SK-N-SH (cell line): ENCODE measurements at places on chromosomes 11 and 22. TPM values are rescaled to one million over a fixed set of nuclear protein-coding genes. Genes with fewer than 3 reads are reported as not detected.
A peak's percentile ranks its signal among the peaks of the same experiment; 100 is the strongest.

GRCh38 chr11:108253176-108253575 is 30.3 kb downstream of the ATM start:
- no peak for DNase-seq

DNA sequence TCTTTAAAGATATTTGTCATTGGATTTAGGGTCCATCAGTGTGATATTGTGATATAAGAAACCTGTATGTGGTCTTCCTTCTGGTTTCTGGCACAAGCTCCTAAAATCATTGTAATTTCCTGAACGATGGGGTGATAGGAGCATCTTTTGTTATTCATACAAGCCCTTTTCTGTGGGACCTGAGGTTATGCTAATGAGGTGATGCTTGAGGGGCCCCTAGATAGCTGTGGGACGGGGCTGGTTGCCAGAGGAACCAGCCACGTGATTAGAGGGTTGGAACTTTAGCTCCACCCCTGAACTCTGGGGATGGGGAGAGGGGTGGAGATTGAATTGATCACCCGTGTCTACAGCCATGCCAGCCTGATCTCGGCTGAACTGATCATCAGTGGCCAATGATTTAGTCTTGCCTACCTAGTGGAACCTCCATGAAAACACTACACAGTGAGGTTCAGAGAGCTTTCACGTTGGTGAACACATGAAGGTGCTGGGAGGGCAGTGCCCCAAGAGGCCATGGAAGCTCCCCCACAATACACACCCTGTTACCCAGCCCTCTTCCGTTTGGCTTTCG is 62.8 kb downstream of the BCR start:
- no peak for DNase-seq

UPK3A gene
- polyA plus RNA-seq, result not detected in 2 replicates

DNA sequence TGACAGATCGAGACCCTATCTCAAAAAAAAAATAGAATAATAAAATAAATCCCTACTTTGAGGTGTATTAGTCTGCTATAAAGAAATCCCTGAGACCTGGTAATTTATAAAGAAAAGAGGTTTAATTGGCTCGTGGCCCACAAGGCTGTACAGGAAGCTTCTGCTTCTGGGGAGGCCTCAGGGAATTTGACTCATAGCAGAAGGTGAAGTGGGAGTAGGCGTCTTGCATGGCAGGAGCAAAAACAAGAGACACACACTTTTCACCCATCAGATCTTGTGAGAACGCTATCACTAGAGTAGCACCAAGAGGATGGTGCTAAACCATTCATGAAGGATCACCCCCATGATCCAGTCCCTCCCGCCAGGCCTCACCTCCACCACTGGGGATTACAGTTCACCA is 29.2 kb downstream of the CDPF1 start:
- no peak for DNase-seq

TRIM64 gene
- polyA plus RNA-seq, result not detected in 2 replicates

SCGB1C1 gene
- polyA plus RNA-seq, result not detected in 2 replicates

DNA sequence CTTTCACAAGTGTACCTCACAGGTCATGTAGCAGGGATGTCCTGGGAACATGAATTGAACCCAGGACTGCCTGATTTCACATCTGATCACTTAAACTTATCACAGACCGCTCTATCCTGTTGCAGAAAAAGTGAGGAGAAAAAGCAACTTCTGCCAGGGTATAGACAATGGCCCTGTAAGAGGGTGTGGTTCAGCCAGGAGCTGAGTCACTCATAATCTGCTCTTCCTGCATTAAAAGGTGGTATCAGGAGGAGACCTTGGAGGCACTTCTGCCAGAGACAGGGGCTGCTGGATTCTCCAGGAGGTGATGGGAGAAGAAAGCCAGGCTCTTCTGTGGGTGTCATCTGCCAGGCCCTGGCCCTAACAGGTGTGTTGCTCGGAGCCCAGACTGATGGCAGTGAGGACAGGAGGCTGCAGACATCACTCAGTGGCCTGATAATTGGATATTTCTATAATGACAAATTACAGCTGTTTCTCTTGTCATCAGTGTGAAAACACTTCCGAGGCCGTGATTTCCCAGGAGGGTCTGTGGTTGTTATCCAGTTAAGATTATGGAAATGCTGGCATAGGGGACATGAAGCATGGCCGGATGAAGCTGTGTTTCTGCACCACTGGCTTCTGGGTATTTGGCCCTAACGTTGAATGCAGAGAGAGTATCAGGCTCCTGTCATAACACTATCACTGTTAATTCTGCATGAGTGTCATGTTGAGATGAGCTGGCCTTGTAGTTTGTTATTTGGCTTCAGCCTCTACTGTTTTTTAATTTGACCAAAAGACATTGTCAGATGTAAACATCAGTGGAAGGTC is 125.1 kb upstream of the ZBED5 start:
- no peak for DNase-seq

DNA sequence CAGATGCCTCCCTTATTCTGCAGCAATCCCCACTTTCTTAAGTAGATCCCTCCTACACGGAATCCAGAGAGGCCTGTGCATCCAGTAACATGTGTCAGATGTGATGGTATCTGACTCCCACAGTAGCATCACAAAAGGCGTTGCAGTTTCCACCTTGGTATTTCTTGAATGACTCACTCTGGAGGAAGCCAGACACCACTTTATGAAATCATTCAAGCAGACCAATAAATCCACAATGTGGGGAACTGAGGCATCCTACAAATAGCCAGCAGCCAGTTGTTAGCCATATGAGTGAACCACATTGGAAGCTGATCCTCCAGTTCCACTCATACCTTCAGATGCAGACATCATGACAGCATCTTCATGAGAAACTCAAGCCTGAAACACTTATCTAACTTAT is 798.1 kb downstream of the OPCML start:
- no peak for DNase-seq

ASPHD2 gene
- polyA plus RNA-seq, result 2.1 and 2.2 TPM in 2 replicates

DNA sequence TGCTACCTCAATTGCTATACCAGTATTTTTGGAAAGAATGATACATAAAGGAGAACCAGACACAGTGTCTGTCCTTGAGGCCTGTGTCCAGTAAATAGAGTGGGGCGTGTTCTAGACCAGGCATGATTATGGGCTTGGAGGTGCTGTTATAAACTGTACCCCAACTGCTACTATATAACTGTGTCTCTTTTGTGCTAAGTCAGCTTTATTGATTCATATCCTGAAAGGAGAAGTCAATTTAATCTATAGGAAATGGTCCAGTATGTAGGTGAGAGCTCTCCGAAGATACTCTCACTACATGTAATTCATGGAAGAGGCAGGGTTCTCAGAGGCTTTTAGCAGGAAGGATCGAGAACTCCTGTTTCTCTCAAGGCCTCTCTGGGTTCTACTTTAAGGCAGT is 334.3 kb downstream of the TMEM135 start:
- DNase-seq, result no peak

GRCh38 chr11:72821920-72822799 is 7.9 kb downstream of the ATG16L2 start:
- DNase-seq, result peak; percentile 98

DNA sequence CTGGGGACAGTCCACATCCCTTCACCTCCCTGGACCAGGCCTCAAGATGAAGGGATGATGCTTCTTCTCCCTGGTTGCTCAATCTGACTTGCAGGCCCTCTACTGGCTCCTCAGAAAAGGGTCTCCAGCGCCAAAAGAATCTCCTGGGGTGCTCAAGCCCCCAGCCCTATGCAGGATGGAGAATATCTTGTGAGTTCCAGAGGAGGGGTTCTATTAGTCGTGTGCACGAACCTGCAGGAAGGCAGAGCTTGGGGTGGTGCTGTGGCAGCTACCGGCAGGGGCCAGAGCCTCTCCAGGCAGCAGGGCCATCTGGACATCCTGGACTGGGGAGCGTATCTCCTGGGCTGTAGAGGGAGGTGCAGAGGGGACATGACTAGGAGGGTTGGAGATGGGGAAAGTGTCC is 1339.5 kb downstream of the BRD1 start:
- DNase-seq, result peak; percentile 23

- DNase-seq, result no peak
Measured at GRCh38 chr11:80136991-80137390, 696.2 kb upstream of the TENM4 start.

DNA sequence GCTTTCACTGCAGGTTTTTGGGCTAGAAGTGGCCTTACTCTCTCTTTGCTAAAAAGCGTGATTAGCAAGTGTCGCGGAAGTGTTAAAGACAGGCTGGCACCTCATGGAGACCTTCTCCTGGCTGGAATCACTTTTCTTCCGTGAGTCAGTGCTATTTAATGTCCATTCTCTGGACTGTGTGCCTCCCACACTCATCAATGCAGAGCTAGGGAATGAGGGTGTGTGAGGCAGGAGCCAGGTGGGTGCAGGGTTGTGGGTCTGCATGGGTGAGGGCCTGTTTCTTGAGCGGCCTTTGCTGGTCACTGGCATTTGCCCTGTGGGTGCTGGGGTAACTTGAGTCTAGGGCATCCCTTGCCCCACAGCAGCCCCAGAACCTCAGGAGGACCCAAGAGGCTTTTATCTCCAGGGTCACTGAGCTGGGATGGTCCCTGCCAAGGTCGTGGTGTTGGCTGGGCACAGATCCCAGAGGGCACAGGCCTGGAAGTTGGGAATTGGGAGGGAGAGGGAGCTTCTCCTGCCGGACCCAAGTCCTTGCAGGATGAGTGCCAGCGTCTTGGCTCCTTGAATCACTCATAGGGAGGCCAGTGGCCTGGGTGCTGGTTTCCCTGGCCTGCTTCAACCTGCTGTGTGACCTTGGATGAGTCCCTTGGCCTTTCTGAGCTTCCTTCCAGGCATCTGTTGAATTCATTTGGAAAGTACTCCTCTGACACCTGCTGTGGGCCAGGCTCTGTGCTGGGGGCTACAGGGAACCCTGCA is 30.0 kb downstream of the KIAA1671 start:
- DNase-seq, result no peak
